NCI-H524 (cell line): ENCODE measurements at places on chromosomes 12 and 14.

DNA sequence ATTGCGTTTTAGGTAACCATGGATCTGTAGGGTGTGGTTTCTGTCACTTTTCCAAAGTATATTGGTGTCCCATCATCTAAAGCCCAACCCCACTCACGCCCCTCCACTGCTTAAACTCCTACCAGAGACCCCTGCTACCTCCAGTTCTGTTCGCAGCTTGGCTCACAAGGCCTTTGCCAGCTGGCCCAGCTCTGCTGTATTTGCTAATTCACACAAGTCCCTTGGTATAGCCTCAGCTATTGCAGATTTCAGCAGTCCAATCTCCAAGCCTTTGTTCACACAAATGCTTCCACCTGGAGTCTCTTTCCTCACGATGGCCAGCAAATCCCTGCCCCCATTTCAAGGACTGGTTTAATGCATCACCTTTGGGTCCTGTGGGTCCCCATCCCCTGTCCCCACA, 24.2 kb downstream of the ISCA2 start:
- no peak for DNase-seq

GRCh38 chr14:61103541-61104339, 122.7 kb downstream of the SLC38A6 start:
- DNase-seq, result no peak

- DNase-seq, result peak; percentile 25
Observed at GRCh38 chr14:51014086-51014485, 69.8 kb upstream of the PYGL start.

- no peak for DNase-seq
Observed at GRCh38 chr14:69373104-69373503, 25.0 kb downstream of the ERH start.

GRCh38 chr12:40157336-40157735, 51.5 kb upstream of the SLC2A13 start:
- DNase-seq, result no peak

DNA sequence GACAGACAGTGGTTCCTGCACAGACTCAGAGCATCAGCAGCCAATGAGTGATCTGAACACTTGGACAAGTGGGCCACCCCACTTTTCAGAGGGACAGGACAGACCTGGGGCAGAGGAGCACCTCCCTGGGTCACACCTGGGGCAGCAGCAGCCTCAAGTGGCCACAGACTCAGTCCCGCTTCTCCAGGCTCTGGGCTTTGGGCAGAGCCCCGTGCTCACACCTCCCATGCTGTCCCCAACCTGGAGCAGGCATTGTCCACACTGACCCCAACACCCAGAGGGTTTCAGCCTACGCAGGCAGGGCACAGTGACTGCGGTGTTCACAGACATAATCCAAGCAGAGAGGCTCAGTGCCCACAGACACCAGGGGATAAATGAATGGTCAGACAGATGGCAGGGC, 135.5 kb upstream of the SFSWAP start:
- no peak for DNase-seq

DNA sequence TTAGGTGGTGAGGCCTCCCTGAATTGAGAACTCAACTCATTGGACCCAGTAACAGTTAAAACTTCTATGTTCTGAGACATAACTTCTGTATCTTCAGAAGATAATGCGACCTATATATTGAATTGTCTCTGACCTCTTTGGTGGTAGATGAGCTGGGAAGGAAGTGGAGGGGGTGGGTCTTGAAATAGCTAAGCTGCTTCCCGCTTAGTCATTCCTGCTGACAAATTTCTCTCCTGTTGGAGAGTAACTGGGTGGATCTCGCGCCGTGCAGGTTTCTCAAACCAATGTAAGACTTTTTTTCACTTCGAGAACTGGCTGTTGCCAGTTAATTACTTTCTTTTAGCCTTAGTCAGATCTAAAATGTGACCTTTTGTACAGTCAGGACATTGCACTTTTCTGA, 100.8 kb downstream of the PPHLN1 start:
- no peak for DNase-seq

DNA sequence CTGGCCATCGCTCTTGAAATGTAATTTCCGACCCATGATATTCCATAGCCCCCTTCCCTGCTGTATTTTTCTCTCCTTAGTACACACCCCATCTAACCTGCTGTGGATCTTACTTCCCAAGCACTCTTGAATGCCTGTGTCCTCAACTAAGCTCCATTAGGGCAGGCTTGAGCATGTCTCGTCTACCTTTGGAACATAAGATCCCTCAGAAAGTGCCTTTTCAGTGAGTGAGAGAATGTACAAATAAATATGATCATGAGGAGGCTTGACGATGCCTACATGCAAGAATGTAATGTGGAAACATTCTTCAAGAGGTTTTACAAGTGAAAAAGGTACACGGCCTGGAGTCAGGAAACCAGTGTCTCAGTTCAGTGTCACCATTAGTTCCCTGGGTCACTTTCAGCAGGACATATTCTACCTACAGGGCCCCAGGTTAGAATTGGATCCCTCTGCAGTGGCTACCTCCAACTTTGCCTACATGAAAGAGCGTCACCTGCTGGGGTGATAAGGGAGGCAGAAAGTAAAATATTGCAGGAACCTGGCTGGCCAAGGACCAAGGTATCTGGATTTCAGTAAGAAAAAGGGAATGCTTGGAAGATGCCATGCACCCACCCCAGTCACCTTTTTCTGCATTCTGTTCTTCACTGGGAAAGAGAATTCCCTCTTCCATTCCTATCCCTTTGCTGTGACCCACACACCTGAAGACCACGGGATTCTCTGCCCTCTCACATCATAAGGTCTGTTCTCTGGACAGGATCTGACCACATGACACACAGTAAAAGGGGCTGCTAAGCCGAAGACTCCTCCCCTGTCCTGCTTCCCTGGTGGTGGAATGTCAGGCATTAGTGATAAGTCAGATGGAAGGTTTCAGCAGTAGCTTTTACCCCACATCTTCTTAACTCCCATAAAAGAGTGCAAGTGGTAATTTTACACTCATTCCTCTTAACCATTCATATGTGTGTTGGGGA, 24.6 kb upstream of the SERPINA1 start:
- no peak for DNase-seq

DNA sequence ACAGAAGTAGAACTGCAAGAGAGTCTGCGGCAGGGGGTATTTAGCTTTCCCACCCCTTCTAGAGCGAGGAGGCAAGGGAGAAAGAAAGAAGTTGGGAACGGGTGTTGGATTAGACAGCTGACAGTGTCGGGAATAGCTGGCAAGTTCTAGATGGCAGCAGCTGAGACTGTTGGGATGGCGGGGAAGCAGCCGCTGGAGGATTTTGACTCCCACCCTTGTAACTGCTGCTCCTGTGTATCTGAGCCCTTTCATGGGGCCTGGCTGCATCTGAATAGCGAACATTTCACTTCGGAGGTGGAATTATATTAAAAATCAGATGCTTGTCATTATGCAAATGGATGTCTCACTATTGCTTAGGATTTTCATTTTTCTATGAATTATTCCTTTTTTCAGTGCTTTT, 104.6 kb downstream of the AACS start:
- no peak for DNase-seq

DNA sequence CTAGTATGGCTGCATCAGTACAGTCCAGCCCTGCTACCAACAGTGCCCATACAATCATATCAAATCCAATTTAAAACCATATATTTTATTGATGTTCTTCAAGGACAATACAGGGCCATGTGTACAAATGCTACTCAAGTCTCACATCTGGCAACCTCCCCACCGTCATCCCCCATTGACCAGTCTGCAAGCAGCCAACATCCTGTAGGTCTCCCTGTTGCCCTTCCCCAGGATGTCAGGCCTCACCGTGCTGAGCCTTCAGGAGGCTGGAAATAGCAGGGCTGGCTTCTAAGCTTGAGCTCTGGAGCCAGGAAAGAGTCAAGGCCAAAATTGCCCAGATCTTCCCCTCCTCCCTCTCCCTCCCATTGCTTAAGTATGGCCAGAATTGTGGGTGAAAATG, 10.4 kb downstream of the ZDHHC22 start:
- no peak for DNase-seq

GRCh38 chr14:32128703-32129102, 51.6 kb downstream of the ARHGAP5 start:
- no peak for DNase-seq

- DNase-seq, result no peak
Observed at GRCh38 chr12:117404940-117405339, 43.5 kb upstream of the NOS1 start.

GRCh38 chr12:3933074-3933818, 60.0 kb upstream of the PARP11 start:
- DNase-seq, result no peak

- DNase-seq, result peak; percentile 52
Observed at GRCh38 chr12:131827961-131828534, at the start of gene MMP17. TSS of gene MMP17 (plus strand) at chr12:131828393. CDS start at chr12:131828495, 102 bp downstream.

DNA sequence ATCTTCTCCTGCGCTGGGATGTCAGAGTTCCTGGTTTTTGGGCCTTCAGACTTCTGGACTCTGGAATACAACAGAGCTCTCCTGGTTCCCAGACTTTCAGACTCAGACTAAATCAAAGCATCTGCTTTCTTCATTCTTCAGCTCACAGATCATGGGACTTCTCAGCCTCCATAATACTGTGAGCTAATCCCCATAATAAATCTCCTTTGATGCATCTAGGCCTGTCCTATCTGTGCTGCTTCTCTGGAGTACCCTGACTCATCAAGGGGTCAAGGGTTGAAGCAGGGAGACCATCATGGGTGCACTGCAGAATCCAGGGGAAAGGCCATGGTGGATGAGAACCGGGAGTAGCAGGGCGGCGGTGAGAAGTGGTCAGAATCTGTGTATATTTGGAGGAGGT, 1094.1 kb upstream of the TMEM132C start:
- no peak for DNase-seq
